ENCODE measurements at places on chromosomes 12 and 14.

GRCh38 chr12:69688021-69688420 lies 11.1 kb downstream of the BEST3 start:
- no peak for DNase-seq

DNA sequence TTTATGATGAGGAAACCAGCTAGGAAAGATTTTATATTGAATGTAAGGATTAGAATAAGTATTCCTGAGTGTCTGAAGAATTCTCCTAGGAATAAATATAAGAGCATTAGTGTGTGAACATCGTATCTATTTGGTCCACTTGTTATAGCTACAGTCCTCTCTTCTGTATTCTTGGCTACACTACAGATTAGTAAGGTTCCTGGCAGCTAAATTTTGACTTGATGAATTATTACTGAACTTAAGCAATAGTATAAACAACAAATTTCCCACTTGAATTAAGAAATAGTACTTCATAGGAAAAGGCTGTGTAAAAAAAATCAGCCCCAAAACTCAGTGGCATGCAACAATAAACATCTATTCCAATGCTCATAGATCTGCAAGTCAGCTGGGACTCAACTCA lies 138.4 kb upstream of the G2E3 start:
- no peak for DNase-seq

DNA sequence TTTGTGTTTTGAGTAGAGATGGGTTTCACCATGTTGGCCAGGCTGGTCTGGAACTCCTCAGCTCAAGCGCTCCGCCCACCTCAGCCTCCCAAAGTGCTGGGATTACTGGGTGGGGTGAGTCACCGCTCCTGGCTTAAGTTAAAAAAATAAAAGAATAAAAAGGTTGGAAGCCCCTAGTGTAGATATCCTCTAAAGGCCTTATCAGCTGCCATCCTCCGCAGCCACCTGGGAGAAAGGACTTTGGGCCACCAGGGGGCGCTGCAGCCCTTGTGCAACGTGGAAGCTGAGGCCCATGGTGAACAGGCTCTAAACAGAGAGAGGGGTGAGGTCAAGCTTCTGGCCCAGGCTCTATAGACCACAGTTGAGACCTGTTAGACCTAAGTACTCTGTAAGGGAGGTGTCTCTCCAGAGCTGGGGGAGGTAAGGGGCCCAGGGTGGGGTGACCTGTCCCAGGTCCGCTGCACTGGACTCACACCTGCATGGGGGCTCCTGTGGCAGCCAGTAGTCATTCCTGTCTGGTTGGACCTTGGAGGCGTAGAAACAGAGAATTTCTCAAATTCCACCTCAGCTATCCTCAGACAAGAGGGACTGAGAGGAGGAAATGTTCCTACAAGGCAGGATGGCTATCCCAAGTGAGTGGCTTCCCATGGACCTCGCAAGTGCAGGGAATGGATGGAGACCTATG lies 14.0 kb upstream of the RACGAP1 start:
- peak; percentile 97 for DNase-seq

- peak; percentile 42 for DNase-seq
These were observed 612 bp downstream of the PHC1 start for GRCh38 chr12:8914716-8915526.

- no peak for DNase-seq
These were observed 8.2 kb upstream of the BATF start for GRCh38 chr14:75513911-75514672.

- DNase-seq = no peak
These were observed 6.7 kb downstream of the HOXC4 start for GRCh38 chr12:54060174-54060974.

GRCh38 chr12:20808521-20808920 lies 2.0 kb upstream of the SLCO1B3 start:
- DNase-seq = no peak

DNA sequence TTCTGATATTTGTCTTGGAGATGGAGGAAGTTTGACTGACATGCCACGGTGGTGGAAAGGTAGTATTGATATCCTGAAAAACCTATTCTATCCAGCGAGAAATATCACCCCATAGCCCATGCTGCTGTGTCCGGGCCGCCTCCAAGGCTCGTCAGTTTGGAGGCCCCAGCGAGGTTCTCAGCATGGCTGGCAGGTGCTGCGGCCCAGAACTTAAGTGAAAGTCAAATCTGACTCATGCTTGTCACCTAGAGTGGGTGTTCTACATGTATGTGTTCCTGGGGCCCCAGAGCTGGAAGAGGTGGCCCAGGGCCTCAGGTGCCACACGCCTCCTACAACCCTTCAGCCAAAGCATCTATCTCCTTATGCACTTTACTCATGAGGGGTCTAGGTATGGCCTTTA lies 92.9 kb downstream of the GCH1 start:
- no peak for DNase-seq

DNA sequence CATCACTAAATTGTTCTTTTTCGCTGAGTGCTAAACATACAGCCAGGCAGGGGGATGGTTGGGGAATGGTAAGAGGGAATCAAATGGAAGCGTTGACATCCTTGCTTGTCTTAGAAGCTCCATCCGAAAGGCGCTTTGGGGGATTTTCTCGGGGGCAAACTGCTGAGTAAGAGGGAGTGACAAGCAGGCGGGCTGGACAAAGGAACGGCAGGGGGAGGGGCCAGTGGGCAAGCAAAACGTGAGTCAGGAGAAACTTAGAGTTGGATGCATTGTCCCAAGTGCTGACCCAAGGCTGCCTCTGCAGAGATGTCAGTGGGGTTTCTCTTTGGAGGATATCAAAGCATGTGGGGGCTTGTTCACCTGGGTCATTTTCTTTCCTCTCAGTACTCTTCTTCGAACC lies 480.5 kb downstream of the VRK1 start:
- DNase-seq = no peak

DNA sequence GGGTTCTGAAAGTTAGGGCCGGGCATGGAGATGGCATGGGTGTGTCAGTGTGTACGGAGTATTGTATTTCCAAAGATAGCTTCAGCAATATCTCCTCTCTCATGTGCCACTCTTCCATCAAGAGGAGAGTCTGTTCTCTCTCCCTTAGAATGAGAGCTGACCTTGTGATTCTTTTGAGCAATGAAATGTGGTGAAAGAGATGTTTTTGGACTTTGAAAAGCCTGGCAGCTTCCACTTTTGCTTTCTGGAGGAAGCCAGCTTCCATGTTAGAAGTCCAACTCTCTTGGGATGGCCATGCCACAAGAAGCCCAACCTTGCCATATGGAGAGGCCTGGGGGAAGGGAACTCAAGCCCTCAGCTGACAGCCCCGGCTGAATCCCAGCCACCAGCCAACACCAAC lies 72.4 kb upstream of the GZMB start:
- no peak for DNase-seq

DNA sequence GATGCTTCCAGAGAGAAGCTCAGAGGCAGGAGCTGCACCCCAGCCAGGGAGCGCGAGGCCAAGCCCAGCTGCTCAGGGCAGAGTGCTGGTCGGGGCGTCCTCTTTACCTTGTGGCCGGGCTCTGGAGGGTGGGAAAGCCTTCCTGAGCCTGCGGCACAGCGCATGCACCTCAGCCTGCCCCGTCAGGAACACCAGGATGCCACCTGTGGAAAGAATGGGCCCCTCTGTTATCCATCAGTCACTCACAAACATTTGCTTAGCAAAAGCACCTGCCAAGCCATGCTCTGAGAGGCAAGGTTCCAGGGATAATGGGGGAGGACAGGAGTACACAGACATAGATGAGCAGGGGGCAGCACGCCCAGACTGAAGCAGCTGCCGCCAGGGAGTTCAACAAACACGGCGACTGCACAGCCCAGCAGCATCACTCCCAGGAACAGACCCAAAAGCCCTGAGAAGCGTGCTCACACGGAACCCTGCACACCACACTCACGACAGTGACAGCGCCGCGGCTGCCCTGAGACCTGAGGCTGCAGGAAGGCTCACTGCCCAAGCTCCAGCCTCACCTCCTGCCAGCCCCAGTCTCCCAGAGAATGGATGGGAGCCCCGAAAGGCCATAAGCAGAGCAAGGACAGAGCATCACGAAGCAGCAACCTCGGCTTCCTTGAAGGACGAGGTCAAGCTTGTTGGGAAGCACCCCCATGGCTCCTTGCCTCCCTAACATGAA lies 21.8 kb downstream of the DHX37 start:
- no peak for DNase-seq

- DNase-seq = peak; percentile 97
These were observed at the start of gene IFT81 for GRCh38 chr12:110124269-110124995. Gene IFT81 (plus strand): TSS chr12:110124357. CDS start chr12:110127381, 3,024 bp downstream.

DNA sequence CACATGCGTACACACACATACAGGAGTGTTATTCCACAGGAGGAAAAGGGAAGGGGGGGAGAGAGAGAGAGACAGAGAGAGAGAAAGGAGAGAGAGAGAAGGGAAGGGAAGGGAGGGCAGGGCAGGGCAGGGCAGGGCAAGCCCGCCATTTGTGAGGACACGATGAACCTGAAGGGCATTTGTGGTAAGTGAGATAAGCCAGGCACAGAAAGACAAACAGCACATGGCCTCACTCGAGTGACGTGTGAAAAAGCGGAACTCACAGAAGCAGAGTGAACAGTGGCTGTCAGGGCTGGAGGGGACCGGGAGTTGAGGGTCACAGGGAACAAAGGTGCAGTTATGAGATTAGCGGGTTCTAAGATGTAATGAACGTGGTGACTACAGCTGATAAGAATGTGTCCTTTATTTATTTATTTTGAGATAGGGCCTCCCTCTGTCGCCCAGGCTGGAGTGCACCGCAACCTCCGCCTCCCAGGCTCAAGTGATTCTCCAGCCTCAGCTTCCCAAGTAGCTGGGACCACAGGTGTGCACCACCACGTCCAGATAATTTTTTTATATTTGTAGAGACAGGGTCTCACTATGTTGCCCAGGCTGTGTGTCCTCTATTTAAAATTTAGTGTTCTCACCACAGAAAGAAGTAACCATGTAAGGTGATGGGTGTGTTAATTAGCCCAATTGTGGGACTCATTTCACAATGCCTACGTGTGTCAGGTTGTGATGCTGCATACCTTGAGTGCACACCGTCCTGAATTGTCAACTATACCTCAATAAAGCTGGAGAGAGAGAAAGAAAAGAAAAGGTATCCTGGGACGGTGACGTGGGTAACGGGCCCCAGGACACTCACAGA lies 18.7 kb upstream of the FBRSL1 start:
- no peak for DNase-seq

- DNase-seq = no peak
These were observed 953 bp upstream of the NXPH4 start for GRCh38 chr12:57215668-57216013.

- DNase-seq = no peak
These were observed 24.6 kb upstream of the SERPINA1 start for GRCh38 chr14:94412671-94413638.

GRCh38 chr12:100789146-100789545 lies 5.4 kb upstream of the ANO4 start:
- no peak for DNase-seq

GRCh38 chr12:45098766-45099165 lies 47.9 kb upstream of the DBX2 start:
- DNase-seq = no peak

- peak; percentile 65 for DNase-seq
These were observed at the start of gene CD63 for GRCh38 chr12:55728939-55729818. Gene CD63 (minus strand): TSS chr12:55729009. CDS start chr12:55728341, 668 bp downstream.

DNA sequence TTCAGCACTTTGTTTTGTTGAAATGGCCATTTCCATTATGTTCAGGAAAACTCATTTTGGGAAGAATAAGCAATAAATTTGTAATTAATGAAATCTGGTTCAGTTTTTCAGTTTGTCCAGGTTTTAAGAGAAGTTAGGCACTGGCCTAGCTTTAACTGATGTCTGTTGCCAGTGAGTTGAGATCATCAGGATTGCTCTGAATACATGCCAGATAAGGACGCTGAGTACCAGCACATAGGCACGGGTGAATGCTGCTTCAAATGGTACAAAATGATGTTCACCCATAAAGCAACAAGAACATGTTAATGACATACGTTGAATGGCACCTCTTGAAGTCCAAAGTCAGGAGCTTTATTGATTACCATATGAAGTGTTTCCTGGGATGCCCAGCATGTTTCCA lies 46.5 kb downstream of the PIWIL1 start:
- no peak for DNase-seq

DNA sequence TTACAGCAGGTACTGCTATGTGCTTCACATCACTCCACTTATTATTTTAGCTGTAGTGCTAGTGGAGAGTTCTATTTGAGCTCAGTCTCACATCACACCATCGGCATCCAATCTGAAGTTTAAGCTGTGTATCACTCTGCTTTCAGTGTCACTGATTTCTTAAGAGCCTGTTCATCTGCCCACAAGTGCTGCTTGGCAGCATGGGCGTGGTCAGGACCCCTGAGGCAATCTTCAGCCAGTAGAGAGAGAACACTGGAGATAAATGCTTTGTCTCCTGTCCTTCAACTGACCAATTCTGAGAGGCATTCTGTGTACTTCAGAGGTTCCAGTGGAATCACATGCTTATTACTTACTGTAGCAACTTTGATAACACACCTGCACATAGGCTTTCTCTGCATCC lies 728.8 kb downstream of the RPS29 start:
- no peak for DNase-seq

DNA sequence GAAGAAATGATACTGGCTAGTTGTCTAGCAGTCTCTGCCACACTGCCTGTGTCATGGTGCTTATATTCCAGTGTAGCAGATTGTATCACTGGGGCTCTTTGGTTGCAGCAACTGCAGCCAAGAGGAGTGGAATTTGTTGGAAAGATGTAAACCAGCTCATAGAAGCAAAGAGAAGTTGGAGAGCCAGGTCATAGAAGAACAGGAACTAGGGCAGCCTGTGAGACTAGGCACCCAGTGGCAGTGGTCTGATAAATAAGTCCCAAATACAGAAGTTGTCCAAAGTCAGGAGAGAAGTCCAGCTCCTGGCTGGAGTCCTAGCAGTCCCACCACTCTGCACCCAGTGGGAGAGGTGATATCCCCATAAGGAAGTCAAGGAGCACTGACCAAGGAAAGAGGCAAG lies 172.5 kb upstream of the ARID2 start:
- DNase-seq = no peak

- no peak for DNase-seq
These were observed 74.8 kb downstream of the GRIP1 start for GRCh38 chr12:66603981-66604479.

Data from stimulated activated CD4-positive, alpha-beta T cell treated with anti-CD3 and anti-CD28 coated beads, Interleukin-2, amount 100 ng/mL, for 48 hours (primary cell).